NCI-H446 (cell line): ENCODE measurements at places on chromosomes 13 and 19.

DNA sequence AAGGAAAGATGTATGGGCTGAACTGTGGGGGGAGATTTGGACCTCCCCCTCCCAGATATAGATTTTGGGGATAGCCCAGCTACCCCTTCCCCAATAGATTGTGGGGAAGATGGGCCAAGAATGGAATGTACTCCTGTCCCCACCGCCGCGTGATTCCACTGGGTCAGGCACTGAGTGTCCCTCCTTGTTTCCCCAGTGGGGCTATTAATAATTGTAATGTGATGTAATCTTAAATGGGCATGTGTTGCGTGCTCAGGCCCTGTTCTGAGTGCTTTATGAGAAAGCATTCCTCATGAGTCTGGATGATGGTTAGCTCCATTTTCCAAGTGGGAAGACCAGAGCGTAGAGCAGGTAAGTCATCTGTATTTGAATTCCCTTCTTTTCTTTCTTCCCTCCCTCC is 1.4 kb downstream of the PSMD8 start:
- no peak for DNase-seq

- no peak for DNase-seq
These were observed 34.8 kb downstream of the NFIC start for GRCh38 chr19:3401004-3401768.

- peak; percentile 48 for DNase-seq
These were observed 244.4 kb upstream of the MAB21L1 start for GRCh38 chr13:35720690-35721554.

DNA sequence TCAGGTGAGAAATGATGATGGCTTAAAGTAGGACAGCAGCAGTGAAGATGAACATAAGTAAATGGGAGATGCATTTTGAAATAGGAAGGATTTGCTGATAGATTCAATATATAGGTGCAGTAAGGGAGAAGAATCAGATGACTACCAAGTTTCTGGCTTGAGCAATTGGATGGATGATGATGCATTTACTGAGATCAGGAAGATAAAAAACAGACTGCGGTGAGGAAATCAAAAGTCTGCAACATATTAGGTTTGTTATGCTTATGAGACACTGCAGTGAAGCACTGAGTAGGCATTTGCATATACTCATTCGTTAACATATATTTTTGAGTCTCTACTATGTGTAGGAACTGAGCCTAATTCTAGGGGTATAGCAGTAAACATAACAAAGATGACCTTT is 184.2 kb downstream of the LACC1 start:
- no peak for DNase-seq

DNA sequence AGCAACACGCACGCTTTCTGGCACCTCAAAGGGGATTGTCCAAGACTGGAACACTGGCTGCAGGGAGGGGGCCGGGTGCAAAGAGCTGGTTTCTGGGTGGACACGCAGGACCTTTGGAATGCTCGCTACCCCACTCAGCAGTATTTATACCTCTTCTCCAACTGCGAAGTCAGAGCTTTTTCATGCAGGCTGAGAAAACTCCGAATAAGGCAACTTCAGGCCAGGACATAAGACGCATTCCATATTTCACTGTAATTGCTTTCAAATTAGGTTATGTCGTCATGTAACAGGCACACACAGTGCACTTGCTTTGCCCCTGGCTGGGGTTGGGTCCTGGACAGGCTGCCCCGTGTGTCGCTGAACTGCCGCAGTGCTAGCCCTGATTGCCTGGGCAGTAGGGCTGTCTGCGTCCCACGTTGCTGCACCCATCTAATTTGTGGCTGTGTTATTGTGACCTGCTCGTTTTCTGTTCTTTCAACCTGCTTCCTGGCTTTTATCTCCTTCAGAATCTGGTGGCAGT is 44.5 kb downstream of the ACTN4 start:
- no peak for DNase-seq

DNA sequence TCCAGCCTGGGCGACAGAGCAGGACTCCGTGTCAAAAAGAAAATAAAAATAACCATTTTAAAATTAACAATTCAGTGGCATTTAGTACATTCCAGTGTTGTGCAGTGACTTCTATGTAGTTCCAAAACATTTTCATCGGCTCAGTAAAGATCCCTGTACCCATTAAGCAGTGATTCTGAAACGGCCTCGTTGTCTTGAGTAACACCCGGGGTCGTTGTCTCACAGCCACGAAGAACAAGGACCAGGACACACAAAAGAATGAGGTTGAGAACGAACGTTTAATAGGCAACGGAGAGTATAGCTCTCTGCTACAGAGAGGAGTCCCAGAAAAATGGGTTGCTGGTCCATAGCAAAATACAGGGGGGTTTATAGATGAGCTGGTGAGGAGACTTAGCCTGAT is 2.4 kb upstream of the TMED1 start:
- DNase-seq = no peak

- no peak for DNase-seq
These were observed 1.8 kb upstream of the KCTD15 start for GRCh38 chr19:33794683-33795369.

GRCh38 chr19:24065865-24066604 is 21.0 kb upstream of the ZNF254 start:
- DNase-seq = no peak

DNA sequence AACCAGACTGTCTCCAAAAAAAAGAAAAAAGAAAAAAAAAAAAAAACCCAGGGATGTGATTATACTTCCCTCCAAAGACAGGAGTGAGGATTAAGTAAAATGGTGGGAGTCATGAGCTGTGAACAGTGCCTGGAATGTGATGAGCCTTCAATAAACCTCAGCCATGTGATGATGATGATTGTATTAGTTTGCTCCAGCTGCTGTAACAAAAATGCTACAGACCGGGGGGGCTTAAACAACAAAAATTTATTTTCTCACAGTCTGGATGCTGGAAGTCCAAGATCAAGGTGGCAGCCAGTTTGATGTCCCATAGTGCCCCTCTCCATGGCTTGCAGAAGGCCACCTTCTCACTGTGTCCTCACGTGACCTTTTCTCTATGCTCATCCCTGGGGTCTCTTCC is 8.9 kb upstream of the PVR start:
- no peak for DNase-seq

DNA sequence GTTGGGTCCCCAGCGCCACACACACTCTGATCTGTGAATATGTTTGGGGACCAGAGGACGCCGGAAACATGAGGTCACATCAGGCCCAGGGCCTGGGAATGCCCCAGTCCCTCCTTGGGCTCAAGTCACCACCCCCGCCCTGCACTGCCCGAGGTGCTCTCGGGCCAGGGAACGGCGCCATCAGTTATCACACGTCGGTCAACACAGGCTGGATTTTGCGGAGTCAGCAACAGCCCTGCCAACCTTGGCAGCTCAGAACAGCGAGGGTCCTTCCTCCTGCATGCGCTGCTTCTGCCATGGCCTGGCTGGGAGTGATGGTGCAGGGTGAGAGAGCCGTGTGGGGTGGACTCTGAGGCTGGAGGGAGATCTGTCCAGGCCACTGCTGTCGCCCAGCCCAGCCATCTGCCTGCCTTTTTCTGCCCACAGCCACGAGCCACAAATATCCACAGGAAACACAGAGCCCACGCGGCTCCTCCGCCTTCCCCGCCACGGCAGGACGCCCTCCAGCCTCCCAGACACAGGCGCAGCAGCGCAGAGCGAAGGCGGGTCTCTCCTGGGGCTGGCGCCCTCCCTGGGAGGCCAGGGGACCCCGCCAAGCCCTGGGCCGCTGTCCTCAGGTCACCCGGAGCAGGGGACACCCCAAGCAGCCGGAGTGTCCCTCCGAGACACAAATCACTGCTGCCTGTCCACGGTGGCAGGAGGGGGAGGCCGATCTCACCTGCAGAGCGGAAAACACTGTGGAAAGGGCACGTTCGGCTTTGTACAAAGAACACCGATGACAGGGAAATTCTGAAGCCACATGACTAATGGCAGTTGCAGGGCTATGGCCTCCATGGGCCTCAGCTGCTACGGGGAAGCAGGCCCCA is 31.6 kb upstream of the CACTIN start:
- peak; percentile 29 for DNase-seq

GRCh38 chr19:33197591-33198000 is 3.5 kb downstream of the LRP3 start:
- DNase-seq = no peak

GRCh38 chr13:79775830-79776229 is 294.9 kb downstream of the NDFIP2 start:
- peak; percentile 3 for DNase-seq

- DNase-seq = no peak
These were observed 19.9 kb downstream of the ONECUT3 start for GRCh38 chr19:1773184-1773583.

DNA sequence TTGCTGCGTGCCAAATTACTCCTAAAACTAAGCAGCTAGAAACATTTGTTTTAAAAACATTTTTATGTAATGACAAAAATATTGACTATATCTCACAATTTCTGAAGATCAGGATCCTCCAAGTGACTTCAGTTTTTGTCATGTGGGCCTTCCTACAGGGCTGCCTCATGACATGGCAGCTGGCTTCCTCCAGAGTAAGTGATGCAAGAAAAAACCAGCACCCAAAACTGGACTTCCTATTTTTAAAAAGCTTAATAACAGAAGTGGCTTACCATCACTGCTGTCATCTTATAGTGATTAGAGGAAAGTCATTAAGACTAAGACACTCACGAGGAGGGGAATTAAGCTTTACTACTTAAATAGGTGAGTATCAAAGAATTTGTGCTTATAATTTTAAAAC is 681.7 kb downstream of the PCDH17 start:
- DNase-seq = no peak

- DNase-seq = no peak
These were observed 28.5 kb downstream of the MYCBP2 start for GRCh38 chr13:77298426-77298825.

- DNase-seq = no peak
These were observed 20.1 kb downstream of the FPR3 start for GRCh38 chr19:51815043-51815442.

DNA sequence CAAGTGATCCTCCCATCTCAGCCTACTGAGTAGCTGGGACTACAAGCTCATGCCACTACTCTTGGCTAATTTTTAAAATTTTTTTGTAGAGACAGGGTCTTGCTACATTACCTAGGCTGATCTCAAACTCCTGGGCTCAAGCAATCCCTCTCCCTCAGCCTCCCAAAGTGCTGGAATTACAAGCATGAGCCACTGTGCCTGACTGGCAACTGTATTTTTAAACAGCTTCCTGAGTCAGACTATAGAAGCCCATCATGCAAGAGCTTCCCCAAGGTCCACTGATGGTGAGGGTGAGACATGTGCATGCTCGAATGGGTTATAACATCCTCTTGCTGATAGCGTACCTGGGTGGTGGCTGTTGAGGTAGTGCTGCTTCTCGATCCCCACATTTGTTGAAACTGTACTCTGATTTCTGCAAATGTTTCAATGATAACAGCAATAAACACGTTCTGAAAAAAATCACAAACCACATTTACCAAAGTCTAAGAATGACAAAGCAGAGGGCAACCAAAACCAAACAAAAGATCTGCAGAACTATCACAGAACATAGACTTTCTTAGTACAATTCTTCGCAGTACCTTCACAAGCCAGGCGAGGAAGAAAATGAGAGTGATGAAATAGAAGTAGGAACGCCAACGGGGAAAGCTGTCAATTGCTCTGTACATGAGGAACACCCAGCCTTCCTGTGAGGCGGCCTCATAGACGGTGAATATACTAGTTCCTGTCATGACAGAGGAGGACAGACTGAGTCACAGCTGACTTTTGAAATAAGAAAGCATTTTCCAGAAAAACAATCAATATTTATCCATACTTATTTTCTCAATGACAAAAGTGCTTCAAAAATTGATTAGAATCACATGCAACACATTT is 124.4 kb downstream of the NALCN start:
- DNase-seq = no peak

GRCh38 chr13:110132225-110132982 is 174.6 kb downstream of the COL4A1 start:
- DNase-seq = no peak

- no peak for DNase-seq
These were observed 1.7 kb downstream of the B3GNT8 start for GRCh38 chr19:41425174-41426115.

DNA sequence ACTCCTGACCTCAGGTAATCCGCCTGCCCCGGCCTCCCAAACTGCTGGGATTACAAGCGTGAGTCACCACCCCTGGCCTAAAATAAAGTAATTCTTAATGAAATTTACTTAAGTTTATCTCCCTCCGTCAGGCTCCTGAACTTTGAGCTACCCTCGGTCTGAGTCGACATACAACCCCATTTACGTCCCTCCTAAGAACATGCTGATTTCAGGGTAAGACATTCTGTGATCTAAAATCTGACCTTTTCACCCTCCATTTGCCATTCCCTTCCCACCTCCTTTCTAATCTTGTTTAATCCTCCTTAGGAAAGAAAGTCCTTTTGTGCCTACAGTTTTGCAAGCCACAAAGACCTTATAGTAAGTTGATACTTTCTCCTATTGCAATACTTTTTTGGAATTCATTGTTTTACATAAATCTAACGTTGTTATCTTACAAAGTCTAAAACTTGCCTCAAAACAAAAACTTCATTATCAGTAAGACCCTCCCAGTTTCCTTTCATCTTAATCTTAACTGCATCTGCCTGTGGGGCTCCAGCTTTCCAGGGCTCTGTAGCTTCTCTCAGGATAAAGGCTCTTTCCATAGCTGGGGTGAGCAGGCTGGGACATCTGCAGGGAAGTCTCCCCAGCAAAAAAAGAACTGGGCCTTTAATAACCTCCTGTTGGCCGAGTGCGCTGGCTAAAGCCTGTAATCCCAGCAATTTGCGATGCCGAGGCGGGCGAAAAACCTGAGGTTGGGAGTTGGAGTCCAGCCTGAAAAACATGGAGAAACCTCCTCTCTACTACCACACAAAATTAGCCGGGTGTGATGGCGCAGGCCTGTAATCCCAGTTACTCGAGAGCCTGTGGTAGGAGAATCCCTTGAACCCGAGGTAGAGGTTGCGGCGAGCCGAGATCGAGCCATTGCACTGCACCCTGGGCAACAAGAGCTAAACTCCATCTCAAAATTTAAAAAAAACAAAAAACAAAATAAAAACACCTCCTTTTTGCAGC is 143.1 kb downstream of the ZNF737 start:
- DNase-seq = no peak
